Stimulated activated CD4-positive, alpha-beta T cell treated with anti-CD3 and anti-CD28 coated beads, Interleukin-4, amount 100 ng/mL, for 4 hours (primary cell): ENCODE measurements at places on chromosomes 1 and 21.

DNA sequence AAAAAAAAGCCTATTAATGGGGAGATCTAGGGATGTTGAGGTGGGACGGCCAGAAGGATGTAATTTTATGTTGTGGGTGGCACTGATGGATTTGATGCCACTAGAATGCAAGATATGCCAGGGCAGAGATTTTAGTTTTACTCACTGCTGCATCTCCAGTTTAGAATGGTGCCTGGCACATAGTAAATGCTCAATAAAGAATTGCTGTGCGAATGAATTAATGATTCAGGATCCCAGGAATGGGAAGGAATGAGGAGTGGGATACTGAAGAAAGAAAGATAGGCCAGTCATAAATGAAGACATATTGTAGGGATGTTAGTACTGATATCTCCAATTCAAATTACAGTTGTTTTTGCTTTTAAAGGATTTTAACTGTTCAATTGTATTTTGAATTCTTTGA lies 72.6 kb downstream of the CAMTA1 start:
- DNase-seq: no peak

DNA sequence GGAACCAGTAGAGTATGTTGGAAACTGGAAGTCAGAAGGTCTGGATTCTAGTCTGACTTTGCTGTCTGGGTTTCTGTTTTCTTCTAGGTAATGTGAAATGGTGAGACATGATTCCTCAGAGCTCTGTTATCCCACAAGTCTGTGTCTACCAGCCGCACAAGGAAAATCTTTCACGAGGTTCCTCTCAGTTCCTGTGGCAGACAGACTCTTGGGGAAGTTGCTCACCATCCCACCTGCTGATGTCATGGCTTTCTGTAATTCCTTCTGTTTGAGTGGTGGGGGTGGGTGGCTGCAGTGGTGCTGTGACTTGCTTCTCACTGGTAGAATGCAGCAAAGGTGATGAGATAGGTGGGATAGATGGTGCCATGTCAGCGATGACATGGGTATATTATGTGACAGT lies 17.1 kb upstream of the SCMH1 start:
- no peak for DNase-seq

DNA sequence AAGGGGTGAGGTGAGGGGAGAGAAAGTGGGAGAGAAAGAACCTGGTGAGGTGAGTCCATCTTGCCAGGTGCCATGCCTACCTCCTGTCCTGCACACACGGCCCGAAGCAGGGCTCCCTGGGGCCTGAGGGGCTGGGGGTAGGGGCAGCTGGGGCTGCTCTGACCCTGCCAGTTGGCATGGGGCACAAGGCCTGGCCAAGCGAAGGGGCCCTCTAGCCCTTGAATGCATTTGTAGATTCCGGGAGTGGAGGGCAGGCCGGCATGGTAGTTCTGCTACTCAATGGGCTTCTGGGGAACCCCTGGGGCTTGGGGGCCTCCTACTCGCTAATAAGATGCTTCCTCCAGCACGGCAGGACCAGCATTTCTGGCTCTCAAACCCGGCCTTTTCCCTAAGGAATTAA lies 3.6 kb upstream of the PRDM16 start:
- no peak for DNase-seq

DNA sequence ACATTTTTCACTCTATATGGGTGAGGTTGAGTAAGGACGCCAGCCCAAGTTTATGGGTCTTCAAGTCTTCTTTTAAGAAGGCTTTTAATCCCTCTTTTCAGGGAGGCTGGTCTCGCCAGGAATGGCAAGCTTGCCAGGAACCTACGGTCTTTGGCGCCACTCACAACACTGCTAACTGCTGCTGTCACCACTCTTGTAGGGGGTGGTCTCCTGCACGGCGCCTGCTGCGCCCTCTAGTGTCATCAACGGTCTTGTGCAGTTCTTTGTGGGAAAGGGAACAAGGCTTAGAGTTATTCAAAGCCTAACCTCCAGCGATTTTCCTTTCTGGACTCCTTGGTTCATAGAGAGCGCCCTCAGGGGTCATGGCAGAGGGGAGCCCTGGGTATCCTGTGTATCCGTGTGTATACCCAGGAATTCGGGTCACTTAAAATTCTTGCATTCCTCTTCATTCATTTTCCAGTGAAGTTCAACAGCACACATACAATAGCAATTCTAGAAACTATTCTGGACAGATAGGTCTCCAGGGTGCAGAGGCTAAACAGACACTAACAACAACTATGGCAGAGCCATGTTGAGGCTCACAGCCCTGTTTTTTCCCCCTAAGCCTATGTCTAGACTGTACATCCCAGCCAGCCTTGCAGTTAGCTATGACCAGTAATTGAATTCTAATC lies 392.8 kb upstream of the CAMK1G start:
- DNase-seq: no peak

GRCh38 chr1:240709676-240710075 lies 97.7 kb upstream of the GREM2 start:
- DNase-seq: no peak

DNA sequence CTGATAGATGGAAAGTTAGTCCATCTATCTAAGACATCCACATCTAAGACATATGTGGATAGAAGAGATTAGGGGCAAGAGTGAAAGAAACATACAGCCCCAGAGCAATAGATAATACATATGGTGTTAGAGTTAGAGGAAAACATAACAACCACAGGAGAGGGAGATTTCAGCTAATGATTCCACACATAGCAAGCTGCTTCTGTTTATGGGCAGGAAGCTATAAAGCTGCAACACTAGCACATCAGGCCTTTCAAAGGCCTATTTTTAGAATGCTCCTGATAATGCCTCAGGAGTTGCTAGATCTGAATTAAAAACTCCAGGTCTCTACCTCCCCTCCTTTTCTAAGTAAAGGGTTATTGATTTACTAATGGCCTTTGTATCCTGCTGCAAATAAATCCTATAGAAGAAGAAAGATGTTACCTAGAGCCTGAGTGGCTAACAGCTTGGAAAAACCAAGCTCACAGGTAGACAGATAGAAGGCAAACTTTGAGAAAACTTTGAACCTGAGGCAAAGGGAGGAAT lies 36.1 kb downstream of the BRINP2 start:
- no peak for DNase-seq

GRCh38 chr1:21759182-21759581 lies 23.8 kb downstream of the USP48 start:
- no peak for DNase-seq

DNA sequence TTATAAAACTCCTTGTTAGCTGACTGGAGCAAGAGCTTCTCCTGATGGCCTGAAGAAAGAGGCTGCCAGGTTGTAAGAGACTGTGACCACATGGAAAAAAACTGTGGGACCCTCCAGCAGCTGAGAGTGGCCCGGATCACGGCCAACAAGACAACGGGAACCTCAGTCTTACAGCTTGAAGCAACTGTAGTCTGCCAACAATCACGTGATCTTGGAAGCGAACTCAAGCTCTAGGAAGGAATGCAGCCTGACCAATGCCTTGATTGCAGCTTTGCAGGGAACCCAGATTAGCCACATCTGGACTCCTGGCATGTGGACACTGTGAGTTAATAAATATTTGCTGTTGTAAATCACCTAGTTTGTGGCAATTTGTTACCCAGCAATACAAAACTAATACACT lies 442.6 kb upstream of the PRMT6 start:
- no peak for DNase-seq

DNA sequence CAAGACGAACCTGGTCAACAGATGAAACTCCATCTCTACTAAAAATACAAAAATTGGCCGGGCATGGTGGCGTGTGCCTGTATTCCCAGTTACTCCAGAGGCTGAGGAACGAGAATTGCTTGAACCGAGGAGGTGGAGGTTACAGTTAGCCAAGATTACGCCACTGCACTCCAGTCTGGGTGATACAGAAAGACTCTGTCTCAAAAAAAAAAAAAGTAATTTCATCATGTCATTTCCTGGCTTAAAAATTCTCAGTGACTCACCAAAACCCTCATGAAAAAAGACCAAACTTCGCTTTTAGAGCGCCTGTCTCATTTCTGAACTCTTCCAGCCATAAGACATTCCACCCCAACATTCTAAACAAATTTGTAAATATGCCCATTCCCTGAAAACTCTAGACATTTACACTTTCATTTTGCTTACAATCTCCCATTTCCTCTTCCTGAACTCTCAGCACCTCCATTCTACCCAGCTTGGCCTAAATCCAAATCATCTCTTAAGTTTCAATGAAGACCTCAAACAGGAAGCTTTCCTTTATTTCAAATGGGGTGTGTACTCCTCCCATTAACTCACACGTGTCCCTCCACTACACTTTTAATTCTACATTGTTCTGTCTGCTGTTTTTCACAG lies 50.5 kb upstream of the PRRC2C start:
- peak; percentile 14 for DNase-seq

- DNase-seq: peak; percentile 46
Measured at GRCh38 chr1:151340870-151341754, 5.9 kb downstream of the RFX5 start.

DNA sequence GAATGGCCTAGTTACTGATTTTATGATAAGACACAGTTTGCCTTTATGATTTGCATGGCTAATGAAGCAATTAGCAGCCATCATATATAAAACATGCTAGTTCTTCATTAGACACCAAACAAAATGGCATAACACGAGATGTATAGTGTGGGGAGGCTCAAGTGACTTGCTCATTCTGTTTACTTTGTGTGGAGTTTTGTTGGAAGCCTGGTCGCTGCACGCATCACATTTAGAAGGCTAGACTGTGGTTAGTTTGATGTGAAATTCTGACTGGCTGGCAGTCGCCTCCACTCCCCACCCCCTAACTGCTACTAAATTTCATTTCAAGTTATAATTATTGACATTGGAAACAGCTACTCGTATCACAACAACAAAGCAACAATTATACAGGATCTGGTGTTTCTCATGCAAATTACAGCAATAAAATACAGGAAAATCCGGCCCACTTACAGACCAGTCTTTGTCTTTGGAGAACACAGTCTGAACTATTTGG lies 356.1 kb downstream of the LMO4 start:
- DNase-seq: no peak

DNA sequence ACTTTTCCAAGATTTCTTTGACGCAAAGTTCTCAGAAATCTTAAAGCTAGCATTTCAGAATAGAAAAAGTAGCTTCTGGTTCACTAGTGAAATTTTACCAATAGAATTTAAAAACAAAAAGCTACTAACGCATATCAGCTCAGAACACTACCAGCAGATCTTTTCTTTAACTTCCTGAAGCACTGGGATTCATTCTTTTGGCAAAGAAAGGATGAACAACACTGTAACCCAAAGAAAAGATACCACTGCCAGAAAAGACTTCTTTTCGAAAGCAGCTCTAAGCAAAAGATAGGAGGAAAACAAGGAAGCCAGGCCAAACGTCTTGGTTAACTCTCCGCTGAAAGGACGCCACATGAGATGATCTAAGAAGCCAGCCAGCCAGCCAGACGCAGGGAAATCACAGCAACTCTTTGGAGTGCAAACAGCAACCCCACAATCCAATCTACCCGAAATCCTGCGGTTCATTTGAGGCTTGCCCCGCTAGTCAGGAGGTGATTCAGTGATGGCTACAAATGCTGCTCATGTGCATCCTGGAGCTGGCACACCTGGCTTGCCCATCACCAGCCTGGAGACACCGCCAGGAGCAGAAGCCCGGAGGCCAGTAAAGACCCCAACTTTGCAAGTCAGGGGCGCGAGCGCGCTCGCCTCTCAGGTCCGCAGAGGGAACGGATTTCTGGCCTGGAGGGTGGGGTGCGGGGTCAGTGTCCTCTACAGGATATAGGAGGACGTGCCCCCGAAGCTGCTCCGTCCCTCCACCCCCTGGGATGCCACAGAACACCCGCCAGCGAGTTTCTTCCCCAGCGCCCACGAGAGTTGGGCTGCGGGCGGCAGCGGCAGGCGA lies 812 bp downstream of the NBPF1 start:
- no peak for DNase-seq

DNA sequence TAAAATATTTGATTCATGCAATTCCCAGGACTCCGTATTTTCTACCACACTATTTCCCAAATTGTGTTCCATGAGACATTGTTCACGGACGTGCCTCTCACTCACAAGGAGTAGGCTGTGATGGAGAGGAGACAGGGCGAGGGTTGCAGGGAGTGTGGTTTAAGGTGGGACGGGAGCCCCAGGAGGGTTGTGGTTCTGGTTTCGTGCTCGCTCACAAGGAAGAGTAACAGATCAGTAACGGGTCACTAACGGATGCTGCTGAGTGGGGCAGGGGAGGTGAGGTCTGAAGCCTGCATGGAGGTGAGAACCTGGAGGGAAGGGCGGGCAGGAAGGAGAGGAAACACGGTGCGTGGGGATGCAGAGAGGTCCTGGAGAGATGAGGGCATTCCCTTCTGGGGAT lies 28.8 kb downstream of the TFF3 start:
- DNase-seq: no peak

DNA sequence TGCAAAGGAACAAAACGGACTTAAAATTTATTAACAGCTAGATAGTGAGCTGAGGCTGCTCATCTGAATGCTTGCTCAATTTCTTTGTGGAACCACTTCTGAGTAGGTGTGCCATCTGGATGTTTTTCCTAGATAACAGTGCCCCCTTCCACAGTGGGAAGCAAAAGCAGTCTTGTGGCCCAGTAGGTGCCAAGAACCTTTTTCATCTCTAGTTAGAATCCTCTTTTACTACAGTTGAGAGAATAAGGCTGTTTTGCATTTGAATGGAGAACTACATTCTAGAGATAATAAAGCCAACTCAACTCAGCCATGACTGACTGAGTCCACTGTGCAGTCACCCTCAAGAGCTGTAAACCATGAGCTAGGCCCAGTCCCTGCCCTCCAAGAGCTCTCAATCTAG lies 13.3 kb downstream of the F3 start:
- no peak for DNase-seq

- DNase-seq: no peak
Measured at GRCh38 chr1:226132728-226133503, 53.6 kb downstream of the ACBD3 start.

DNA sequence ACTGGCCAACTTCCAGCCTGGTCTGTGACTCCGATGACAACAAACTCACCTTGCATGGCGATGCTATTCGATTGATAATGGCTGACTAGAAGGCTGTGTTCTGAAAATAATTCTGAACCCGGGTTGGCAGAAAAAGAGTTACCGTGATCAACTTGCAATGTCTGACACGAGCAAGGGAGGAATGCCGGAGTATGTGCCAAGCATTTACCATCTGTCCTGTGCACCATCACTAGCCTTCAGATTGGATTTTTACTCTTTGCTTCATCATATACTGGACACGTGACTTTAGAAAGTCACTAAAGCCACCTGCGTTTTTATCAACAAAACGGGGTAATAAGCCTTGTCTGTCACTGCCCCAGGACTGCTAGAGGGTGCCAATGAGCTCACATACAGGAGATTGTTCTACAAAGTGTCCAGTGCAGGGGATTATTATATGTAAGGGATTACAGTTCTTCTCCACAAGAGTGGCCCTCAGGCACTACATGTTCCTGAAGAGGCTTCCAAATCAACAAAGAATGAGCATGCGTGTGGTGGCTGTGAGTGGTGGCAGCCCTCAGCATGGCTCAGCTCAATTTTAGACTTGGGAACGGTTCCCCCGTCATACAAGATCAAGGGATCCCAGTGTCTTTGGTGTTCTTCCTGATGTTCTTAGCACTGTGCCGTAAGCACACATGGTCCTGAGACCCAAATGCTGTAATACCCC lies 35.8 kb downstream of the SSBP3 start:
- DNase-seq: no peak

- DNase-seq: no peak
Measured at GRCh38 chr1:76500116-76500515, 367.2 kb upstream of the ST6GALNAC5 start.

- no peak for DNase-seq
Measured at GRCh38 chr1:208917281-208917680, 666.2 kb upstream of the CAMK1G start.

- DNase-seq: no peak
Measured at GRCh38 chr1:163897412-163898155, 575.8 kb downstream of the NUF2 start.
